ENCODE measurements at places on chromosomes 2 and 18.

DNA sequence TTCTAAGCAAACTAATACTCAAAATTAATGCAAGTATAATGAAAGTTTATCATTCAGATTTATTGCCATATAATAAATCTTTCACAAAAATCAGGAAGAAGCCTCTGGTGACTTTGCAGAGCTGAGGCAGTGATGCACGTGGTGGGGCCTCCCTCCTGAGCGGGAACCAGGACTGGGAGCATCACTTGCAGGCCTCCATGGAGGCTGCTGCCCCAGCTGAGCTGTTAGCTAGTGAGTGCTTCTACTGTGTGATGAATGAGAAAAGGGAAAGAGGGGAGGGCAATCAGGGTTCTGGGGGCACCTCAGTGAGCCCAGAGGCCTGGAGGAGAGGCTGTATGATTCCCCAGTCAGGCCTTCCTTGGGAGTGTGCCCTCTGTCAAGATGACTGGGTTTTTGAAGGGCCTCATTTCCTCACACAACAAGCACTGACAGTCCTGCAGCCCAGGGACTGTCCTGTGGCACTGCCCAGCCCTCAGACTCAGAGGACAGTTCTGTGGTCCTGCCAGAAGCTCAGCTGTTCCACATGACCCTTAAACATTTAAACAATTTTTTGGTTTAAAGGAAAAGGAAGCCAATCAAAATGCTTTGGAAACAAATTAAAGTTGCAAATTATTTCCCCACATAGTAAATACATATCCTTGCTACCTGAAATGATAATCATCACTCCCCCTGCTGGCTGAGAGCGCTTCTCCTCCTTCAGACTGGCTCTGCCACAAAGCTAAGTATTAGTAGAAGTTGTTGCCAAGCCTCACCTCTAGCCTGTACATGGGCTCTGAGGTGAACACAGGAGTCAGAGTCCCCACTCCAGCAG, 90.9 kb upstream of the SMAD7 start:
- H3K27ac ChIP-seq = no peak overlapping the region
- no peaks in the 10 kb centered on the region for H3K27me3 ChIP-seq
- H3K4me1 ChIP-seq = no peaks in the 10 kb centered on the region
- peak; percentile 38 for DNase-seq
- no peak overlapping the region for H3K4me3 ChIP-seq

- no peaks in the 10 kb centered on the region for H3K27me3 ChIP-seq
- peaks cover 30% of the 10 kb centered on the region for H3K36me3 ChIP-seq
- DNase-seq = no peak
Measured at GRCh38 chr2:240127191-240127750, 8.8 kb downstream of the COPS9 start.

GRCh38 chr2:106105151-106105922, 88.8 kb downstream of the UXS1 start:
- no peak overlapping the region for H3K27ac ChIP-seq
- no peak overlapping the region for H3K4me3 ChIP-seq
- H3K36me3 ChIP-seq = peaks cover 30% of the 10 kb centered on the region
- peaks cover 13% of the 10 kb centered on the region for H3K4me1 ChIP-seq
- DNase-seq = no peak

DNA sequence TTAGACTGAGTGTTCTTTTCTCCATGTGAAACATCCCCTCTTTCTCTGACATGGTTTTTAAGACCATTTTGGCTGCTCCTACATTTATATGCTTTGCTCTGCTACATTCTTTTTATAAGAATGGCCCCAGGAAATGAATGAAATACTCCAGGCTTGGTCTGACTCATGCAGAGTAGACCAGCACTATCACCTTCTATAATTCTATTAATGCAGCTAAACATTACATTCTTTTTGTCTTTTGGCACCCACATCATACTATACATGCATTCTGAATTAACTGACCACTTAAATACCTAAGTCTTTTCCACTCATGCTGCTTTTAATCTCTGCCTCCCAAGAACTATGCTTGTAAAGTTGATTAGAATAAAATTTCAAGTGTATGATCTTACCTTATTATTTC, 94.1 kb downstream of the AAK1 start:
- H3K4me3 ChIP-seq = no peak overlapping the region
- no peaks in the 10 kb centered on the region for H3K27me3 ChIP-seq
- DNase-seq = no peak
- H3K4me1 ChIP-seq = peaks cover 11% of the 10 kb centered on the region
- no peak overlapping the region for H3K27ac ChIP-seq

- no peaks in the 10 kb centered on the region for H3K27me3 ChIP-seq
- H3K4me3 ChIP-seq = no peak overlapping the region
- peaks cover 12% of the 10 kb centered on the region for H3K4me1 ChIP-seq
- H3K27ac ChIP-seq = no peak overlapping the region
Measured at GRCh38 chr18:2651981-2652380, 3.5 kb upstream of the SMCHD1 start.

GRCh38 chr2:19299032-19299431, 59.4 kb downstream of the OSR1 start:
- no peaks in the 10 kb centered on the region for H3K36me3 ChIP-seq
- no peak overlapping the region for H3K27ac ChIP-seq
- H3K4me3 ChIP-seq = no peak overlapping the region
- H3K27me3 ChIP-seq = no peaks in the 10 kb centered on the region

DNA sequence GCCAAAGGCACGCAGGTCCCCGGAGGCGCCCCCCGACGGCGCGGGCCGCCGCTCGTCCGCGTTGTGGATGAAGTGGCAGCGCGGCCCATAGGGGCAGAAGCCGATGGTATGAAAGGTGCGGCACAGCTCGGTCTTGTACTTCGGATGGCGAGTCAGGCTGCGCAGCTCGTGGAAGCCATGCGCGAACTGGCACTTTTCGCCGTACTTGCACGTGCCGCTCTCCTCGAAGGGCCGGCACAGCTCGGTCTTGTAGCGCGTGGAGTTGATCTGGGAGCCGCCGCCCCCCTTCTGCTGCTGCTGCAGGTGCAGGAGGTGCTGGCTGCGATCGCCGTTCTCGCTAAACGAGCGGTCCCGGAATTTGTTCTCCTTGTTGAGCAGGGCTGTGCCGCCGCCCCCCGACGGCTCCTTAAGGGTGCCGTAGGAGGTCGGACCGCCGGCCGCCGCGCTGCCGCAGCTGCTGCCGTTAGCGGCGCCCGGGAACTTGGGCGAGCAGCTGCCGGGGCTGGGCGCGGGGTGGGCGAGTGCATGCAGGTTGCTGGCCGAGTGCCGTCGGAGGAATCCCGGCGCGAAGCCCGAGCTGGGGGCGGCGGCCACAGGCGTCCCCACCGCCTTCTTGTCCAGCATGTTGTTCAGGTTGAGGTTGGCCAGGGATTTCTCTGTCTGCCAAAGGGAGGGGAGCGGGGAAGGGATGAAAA, 1.2 kb downstream of the ZFP36L2 start:
- H3K4me1 ChIP-seq = peaks cover 39% of the 10 kb centered on the region
- no peaks in the 10 kb centered on the region for H3K27me3 ChIP-seq

GRCh38 chr2:60957643-60958042, 59.9 kb upstream of the PEX13 start:
- H3K27ac ChIP-seq = no peak overlapping the region
- no peak overlapping the region for H3K4me3 ChIP-seq
- no peak for DNase-seq
- H3K36me3 ChIP-seq = no peaks in the 10 kb centered on the region

- H3K4me3 ChIP-seq = no peak overlapping the region
- H3K27ac ChIP-seq = no peak overlapping the region
- H3K4me1 ChIP-seq = no peaks in the 10 kb centered on the region
- DNase-seq = no peak
- H3K36me3 ChIP-seq = no peaks in the 10 kb centered on the region
Measured at GRCh38 chr2:69789772-69790600, 39.5 kb upstream of the GMCL1 start.

- H3K27ac ChIP-seq = no peak overlapping the region
- H3K4me1 ChIP-seq = peaks cover 5% of the 10 kb centered on the region
- H3K36me3 ChIP-seq = peaks cover 43% of the 10 kb centered on the region
- no peak overlapping the region for H3K4me3 ChIP-seq
Measured at GRCh38 chr2:218262237-218262600, 1.4 kb downstream of the GPBAR1 start.

GRCh38 chr18:46660957-46661749, 4.1 kb upstream of the LOXHD1 start:
- H3K27me3 ChIP-seq = no peaks in the 10 kb centered on the region
- no peak for DNase-seq
- H3K36me3 ChIP-seq = no peaks in the 10 kb centered on the region
- H3K4me1 ChIP-seq = no peaks in the 10 kb centered on the region

DNA sequence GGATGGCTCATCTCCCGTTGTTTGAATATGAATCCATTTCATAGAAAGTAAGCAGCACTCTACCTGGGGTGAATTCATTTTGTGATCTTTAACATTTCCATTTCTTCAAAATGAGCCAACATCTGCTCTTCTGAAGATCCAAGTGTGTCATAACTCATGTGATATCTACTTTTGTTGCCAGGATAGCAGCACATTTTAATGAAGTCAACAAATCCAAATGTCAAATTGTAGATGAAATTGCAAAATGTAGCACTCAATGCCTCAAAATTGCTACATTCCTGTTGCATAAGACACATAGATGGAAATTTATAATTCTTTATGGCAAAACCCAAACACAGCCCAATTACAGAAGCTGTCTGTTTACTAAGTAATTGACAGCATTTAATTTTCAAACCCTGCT, 360.7 kb downstream of the TMX3 start:
- no peak overlapping the region for H3K4me3 ChIP-seq
- no peak overlapping the region for H3K27ac ChIP-seq
- H3K36me3 ChIP-seq = no peaks in the 10 kb centered on the region
- H3K4me1 ChIP-seq = no peaks in the 10 kb centered on the region

DNA sequence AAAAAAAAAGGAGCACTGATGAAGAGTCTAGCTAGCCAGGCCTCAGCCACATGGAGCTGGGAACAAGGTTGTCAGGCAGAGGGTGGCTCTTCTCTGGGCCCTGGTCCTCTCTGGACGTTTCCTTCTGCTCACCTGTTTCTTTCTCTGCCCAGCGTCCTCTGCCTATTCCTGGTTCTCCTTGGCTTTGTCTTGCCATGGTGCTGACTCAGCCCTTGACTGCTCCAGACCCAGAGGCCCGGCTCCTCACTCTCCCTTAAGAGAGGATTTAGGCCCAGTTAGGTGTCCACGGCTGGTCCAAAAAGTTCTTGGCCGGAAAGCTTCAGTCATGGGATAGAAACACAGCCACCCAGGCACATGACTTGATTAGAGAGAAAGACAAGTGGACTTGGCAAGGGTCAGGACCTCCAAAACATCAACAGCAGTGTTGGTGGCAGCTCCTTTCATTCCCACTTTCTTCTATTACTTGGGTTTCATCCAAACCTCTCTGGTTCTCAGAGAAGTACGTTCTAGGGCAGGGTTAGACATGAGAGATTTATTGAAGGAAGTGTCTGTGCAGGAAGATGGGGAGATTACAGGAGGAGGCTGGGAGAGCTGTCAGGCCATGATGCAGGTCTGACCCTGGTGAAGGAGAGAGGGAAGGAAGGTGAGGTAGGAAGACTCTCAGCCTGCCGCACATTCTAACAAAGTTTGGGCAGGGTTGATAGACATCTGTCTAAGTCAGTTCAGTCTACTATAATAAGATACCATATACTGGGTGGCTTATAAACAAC, 14.5 kb upstream of the ATG16L1 start:
- H3K27ac ChIP-seq = no peak overlapping the region
- no peaks in the 10 kb centered on the region for H3K36me3 ChIP-seq
- no peak for DNase-seq
- H3K4me1 ChIP-seq = peaks cover 69% of the 10 kb centered on the region
- H3K27me3 ChIP-seq = no peaks in the 10 kb centered on the region

- peaks cover 26% of the 10 kb centered on the region for H3K4me1 ChIP-seq
- H3K36me3 ChIP-seq = peaks cover 4% of the 10 kb centered on the region
- H3K27ac ChIP-seq = no peak overlapping the region
- no peak overlapping the region for H3K4me3 ChIP-seq
- no peaks in the 10 kb centered on the region for H3K27me3 ChIP-seq
Measured at GRCh38 chr2:241147336-241147735, 1.9 kb downstream of the PASK start.

DNA sequence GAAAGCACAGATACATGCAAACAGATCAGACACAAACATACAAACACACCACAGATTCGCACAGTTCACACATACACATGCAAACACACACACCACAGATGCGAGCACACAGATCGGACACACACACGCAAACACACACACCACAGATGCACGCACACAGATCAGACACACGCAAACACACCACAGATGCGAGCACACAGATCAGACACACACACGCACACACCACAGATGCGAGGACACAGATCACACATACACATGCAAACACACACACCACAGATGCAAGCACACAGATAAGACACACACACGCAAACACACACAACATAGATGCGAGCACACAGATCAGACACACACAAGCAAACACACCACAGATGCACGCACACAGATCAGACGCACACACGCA, 149.0 kb downstream of the PXDN start:
- no peak overlapping the region for H3K27ac ChIP-seq
- no peaks in the 10 kb centered on the region for H3K4me1 ChIP-seq
- no peak for DNase-seq

DNA sequence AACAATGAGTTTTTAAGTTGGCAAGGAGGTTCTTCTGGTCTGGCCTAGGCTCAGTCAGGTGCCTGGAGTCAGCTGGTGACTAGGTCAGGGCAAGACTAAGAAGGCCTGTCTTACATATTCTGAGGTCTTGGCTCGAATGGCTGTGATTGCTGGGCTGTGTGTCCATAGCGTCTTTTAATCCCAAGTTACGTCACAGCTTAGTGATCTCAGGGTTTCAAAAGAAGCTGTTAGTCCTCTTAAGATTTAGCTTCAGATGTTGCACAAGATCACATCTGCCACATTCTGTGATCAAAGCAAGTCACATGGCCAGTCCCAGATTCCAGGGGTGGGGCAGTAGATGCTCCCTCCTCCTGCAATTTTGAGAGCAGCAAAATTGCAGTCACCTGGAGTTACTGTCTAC, 61.3 kb downstream of the PKP4 start:
- H3K4me1 ChIP-seq = no peaks in the 10 kb centered on the region
- DNase-seq = no peak
- no peaks in the 10 kb centered on the region for H3K27me3 ChIP-seq
- no peak overlapping the region for H3K4me3 ChIP-seq
- no peak overlapping the region for H3K27ac ChIP-seq

GRCh38 chr2:207088839-207089238, 76.9 kb downstream of the KLF7 start:
- no peak for DNase-seq
- H3K4me3 ChIP-seq = no peak overlapping the region

- H3K4me3 ChIP-seq = no peak overlapping the region
- peaks cover 18% of the 10 kb centered on the region for H3K36me3 ChIP-seq
- no peak overlapping the region for H3K27ac ChIP-seq
- no peaks in the 10 kb centered on the region for H3K4me1 ChIP-seq
- DNase-seq = no peak
- no peaks in the 10 kb centered on the region for H3K27me3 ChIP-seq
Measured at GRCh38 chr2:43898838-43899346, 60.1 kb downstream of the ABCG8 start.
